ENCODE measurements at places on chromosomes 7 and 10.

DNA sequence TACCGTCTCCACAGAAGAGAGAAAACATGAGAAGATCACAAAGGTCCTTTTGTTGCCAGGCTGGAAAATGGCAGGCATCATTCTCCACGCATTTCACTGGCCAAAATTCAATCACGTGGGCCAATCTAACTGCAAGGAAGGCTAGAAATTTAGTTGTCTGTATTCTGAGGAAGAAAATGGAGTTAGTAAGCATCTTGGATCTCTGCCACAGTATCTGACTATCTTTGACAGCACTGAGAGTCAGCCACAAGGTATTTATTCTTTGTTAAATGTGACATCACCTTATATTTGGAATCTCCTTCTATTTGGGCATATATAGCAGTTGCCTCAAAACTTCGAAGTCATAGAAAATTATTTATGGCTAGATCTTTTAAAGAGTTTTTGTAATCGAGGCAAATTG is 213.9 kb downstream of the NSUN6 start:
- DNase-seq = no peak

GRCh38 chr7:121126801-121127534 is 138.5 kb downstream of the CPED1 start:
- no peak for DNase-seq

DNA sequence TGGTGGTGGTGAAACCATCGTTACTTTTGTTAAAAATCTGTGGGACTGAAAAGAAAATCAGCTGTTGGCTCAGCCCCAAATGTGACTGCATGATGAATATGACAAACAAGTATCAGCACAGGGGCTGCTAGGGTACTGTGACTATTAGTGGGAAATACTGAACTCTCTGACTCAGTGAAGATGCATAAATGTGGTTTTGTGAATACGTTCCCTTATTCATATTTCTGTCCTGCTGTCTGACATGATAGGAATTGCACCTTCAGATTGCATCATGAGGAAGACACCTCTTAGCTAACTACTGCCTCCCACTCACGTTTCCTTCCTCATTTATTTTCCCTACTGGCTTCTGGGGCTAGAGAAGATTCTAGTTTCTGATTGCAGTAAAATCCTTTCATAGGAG is 1.4 kb downstream of the CLEC5A start:
- DNase-seq = no peak

- no peak for DNase-seq
Observed at GRCh38 chr7:95180-95862, 97.0 kb upstream of the FAM20C start.

DNA sequence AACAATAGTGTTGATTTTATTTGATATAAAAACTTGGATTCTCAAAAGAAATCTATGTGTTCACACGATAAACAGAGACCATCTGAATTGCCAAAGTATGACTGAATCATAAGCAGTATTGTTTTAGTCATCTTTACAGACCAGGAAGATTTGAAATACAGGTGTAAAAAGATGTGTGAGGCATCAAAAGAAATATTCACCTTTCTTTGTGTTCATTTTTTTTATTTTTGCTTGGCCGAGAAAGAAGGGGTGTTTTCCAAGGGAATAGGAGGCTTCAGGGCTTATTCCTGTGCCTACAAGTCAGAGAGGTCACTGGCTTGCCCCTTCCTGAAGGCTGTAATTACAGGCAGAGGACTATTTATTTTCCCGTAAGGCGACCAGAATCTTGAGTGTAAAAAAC is 37.3 kb downstream of the MET start:
- no peak for DNase-seq

DNA sequence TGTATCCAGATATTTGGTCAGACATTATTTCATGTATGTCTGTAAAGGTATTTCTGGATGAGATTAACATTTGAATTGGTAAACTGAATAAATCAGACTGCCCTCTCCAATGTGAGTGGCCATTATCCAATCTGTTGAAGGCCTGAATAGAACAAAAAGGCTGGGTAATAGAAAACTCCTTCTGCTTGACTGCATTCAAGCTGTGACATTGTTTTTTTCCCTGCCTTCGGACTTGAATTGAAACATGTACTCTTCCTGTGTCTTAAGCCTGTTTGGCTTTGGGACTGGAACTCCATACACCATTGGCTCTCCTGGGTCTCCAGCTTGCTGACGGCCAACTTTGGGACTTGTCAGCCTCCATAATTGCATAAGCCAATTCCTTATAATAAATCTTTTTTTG is 36.0 kb upstream of the ARHGAP21 start:
- no peak for DNase-seq

DNA sequence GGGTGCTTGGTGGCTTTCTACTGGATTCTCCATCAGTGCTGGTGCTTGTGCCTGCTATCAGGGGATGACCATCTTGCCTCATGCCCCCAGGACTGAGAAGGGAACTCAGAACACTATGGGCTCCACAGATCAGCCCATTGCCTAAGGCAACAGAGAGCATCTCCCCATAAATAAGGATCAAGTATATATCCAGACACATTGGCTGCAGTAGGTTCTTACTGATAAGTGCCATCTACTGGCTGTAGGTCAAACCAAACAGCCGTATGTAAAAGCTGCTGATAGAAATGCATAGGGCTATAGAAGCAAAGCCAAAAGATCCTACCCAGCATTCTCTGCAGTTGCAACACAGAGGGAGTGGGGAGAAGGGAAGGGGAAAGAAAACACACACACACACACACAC is 153.7 kb downstream of the CDK14 start:
- DNase-seq = no peak

GRCh38 chr10:79241990-79242619 is 105.2 kb upstream of the PPIF start:
- DNase-seq = no peak

GRCh38 chr7:20407585-20408466 is 77.1 kb downstream of the ITGB8 start:
- DNase-seq = peak; percentile 60

- DNase-seq = no peak
Observed at GRCh38 chr7:282621-283020, 7.3 kb upstream of the FOXL3 start.

- DNase-seq = no peak
Observed at GRCh38 chr10:35545878-35546590, 59.1 kb upstream of the GJD4 start.

GRCh38 chr10:23441251-23441650 is 2.4 kb downstream of the OTUD1 start:
- DNase-seq = no peak

GRCh38 chr10:68899186-68899745 is 1.8 kb upstream of the DDX50 start:
- DNase-seq = no peak

DNA sequence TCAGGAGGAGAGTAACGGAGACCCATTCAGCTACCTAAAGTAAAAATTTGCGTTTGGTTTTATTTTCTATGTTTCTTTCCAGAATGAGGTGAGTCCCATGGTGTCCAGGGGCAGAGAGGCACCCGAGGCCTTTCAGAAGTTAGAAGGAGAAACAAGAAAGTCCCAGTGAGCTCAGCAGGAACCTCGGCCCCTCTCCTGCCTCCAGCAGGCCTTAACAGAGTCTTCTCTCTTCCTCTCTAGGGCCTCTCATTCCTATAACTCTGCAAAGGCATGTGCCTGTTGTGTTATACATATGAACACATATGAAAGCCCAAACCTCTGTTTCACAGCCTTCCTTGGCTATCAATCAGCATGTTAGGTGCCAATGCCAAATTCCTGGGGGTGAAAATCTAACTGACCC is 20.8 kb upstream of the IKZF1 start:
- no peak for DNase-seq

DNA sequence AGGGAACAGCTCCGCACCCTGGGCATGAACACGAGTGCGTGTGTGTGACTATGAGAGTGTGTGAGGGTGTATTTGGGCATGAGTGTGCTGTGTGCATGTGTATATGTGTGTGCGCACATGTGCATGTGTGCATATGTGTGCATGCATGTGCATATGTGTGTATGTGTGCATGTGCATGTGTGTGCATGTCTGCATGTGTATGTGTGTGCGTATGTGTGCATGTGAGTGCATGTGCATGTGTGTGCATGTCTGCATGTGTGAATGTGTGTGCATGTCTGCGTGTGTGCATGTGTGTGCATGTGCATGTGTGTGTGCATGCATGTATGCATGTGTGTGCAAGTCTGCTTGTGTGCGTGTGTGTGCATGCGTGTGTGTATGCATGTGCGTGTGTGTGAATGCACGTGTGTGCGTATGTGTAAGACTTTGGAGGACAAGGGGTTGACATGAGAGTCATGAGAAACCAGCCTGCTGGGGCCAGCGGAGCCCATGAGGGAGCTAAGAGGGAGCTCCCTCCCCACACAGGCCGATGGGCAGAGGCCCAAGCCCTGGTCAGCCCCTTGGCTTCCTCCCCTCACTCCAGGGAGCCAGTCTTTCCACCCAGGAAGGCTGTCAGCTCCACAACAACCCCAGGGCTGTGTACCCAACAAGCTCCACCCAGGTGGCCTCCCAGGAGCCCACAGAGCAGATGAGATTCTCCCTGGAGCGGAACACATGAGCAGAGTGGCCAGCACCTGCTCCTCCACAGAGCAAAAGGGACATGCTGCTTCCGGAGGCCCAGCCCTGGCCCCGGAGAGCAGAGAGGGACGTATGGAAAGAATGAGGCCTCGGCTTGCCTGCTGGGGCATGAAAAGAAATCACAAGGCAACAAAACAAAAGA is 142.5 kb upstream of the PPP2R2D start:
- DNase-seq = no peak

GRCh38 chr7:112234147-112234546 is 27.7 kb downstream of the ZNF277 start:
- no peak for DNase-seq

GRCh38 chr7:143456992-143457793 is 13.9 kb downstream of the TAS2R60 start:
- DNase-seq = no peak

- no peak for DNase-seq
Observed at GRCh38 chr7:69800495-69800894, 202.2 kb downstream of the AUTS2 start.

DNA sequence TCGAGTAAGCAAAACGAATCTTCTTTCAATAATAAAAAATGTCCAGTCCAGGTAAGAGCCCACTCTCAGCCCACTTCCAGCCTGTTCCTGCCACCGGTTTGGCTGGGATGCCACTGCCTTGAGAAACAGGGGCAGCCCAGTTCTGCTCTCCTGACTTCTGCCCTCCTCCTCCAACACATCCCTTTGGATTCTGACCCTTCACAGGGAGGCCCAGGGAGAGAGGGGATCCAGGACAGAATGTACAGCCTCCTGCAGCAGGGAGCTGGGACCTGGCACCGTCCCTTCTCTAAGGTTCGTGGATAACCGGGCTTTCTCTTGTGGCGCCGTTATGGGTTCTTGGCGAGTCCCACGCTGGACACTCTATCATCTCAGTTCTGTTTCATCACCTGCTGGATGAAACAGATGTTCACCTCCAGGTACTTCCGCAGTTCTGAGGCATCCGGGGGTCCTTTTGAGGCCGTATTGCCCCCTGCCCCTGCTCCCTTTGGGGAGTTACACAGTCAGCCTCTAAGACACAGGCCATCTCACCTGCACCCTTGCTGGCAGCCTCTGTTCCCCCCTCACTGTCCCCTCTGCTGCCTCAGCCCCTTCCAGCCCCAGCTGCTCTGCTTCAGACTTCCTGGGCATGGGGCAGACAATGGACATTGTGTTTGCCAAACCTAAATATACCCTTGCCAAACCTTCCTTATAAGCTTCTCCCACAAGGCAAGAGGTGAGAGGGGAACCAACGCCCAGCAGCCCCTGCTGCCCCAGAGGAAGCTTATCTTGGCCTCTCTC is 203.8 kb upstream of the ZMIZ1 start:
- DNase-seq = no peak

- no peak for DNase-seq
Observed at GRCh38 chr7:48041653-48041970, 6.3 kb downstream of the C7orf57 start.

DNA sequence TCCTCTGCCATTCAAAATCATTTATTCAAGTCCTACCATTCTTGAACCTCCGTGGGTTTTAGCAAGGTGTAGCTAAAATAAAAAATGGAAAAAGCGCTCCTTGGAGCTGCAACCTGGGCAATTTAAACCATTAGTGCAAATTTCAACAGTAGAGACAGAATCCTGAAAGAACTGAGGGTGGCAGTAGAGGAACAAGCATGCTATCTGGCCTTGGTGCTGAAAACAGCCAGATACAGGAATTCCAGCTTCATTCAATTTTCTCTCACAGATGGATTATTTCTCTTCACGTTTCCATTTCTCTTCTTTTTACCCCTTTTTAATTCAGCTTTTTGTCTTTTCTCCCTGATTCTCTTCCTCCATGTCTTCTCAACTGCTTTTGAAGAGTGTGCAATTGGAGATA is 77.7 kb downstream of the OTUD1 start:
- DNase-seq = no peak

- no peak for DNase-seq
Observed at GRCh38 chr7:46580766-46581165, 659.7 kb upstream of the IGFBP3 start.

DNA sequence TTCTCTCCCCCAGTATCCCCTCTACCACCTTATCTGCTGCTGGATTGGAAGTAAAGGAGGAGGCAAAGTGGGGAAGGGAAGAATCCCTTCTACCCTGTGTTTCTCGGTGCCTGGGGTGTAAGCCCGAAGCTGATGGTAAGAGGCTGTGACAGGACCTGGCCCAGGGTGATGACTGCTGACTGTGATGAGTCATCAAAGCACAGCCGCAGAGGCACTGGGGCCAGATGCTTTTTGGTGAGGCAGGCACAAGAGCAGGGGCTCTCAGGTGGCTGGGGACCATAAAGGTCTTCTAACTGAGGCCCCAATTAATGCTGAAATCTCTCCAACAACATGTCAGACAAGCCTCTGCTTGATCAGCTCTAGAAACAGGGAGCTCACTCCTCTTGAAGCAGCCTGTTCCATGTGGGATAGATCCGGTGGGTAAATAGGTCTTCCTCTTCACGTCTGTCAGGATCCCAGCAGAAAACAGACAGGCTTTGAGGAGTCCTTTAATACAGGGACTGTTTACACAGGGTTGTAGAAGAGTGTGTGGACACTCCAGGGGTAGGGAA is 86.1 kb upstream of the PCBD1 start:
- no peak for DNase-seq

- DNase-seq = no peak
Observed at GRCh38 chr10:101922846-101923245, 79.2 kb upstream of the KCNIP2 start.

DNA sequence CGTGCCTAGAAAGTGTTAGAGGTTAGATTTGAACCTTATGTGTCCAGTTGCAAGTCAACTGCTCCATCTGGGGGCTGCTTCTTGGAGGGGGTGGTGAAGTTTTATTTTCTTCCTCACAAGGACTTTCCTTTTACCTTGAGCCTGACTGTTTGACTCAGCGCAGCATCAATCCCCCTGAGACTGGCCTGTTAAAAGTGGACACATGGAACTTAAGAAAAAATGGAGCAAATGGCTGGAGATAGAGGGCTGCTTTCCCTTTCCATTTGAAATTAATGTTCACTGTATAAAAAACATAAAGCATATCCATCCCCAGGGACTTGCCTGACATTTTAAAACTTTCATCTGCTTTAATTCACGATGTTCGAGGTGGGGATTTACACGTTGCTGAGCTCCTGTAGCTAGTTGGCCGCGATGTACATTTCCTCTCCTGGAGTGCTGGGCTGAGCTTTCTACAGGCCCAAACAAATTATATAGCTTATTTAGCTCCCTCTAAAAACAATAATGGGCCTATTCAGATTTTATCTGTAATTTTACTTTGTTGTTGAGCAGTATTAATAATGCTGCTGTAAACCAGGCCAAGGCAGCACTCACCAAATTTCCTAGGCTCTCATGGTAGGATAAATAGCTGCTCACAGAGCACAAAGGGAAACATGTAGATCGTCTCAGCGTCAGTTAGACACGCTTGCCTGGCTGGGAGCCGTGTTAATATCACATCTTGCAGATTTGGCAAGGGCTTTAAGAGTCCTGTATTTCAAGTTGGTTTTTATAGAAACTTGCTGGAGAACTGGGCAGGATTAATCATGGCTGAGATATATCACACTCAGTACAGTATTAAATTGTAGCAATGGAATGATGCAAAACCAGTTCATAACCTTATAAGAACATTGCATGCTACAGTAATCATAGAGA is 251.5 kb downstream of the LRMDA start:
- DNase-seq = no peak

Data from NCI-H774 (cell line).